Hair follicle dermal papilla cell (primary cell): ENCODE measurements at places on chromosomes 11 and 22. TPM values are rescaled to one million over a fixed set of nuclear protein-coding genes. Genes with fewer than 3 reads are reported as not detected.

The MPZL3 gene
- 0.49 and 0.97 TPM in 2 replicates for total RNA-seq

The SPTBN2 gene
- total RNA-seq = 0.24 and 0.81 TPM in 2 replicates

The LSP1 gene
- 0.24 and 0.65 TPM in 2 replicates for total RNA-seq

The NXPE4 gene
- not detected in 2 replicates for total RNA-seq

The PRG3 gene
- total RNA-seq = not detected in 2 replicates

The KMT2A gene
- 35.8 and 44.9 TPM in 2 replicates for total RNA-seq
